Fibroblast of skin of right quadriceps (primary cell): ENCODE measurements at places on chromosomes 1 and 21.

- DNase-seq = no peak
These were observed 1.9 kb upstream of the MGST3 start for GRCh38 chr1:165629151-165629550.

- no peak for DNase-seq
These were observed 17.2 kb downstream of the FAM3B start for GRCh38 chr21:41333752-41334151.

- peak; percentile 38 for DNase-seq
These were observed 4.8 kb downstream of the AGO3 start for GRCh38 chr1:35935442-35936388.

GRCh38 chr1:44810101-44810761 lies 1.9 kb downstream of the BTBD19 start:
- DNase-seq = no peak

DNA sequence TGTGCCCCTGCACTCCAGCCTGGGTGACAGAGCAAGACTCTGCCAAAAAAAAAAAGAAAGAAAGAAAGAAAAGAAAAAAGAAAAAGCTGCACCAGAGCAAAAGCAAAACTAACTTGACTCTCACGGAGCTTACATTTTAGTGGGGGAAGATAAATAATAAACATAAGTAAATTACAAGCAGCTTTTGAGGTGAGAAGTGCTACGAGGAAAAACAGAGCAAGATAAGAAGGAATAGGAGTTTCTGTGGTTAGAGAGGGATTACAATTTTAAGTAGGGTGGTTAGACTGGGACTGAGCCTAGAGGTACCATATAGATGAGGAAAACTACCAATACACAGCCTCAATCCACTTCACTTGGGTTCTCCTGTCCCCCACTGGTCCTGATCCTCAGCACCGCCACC lies 43.9 kb downstream of the TGFBR3 start:
- no peak for DNase-seq

- DNase-seq = no peak
These were observed 4.7 kb downstream of the VCAM1 start for GRCh38 chr1:100724281-100724680.

- DNase-seq = no peak
These were observed 3.8 kb upstream of the SLAMF9 start for GRCh38 chr1:159957824-159958268.

DNA sequence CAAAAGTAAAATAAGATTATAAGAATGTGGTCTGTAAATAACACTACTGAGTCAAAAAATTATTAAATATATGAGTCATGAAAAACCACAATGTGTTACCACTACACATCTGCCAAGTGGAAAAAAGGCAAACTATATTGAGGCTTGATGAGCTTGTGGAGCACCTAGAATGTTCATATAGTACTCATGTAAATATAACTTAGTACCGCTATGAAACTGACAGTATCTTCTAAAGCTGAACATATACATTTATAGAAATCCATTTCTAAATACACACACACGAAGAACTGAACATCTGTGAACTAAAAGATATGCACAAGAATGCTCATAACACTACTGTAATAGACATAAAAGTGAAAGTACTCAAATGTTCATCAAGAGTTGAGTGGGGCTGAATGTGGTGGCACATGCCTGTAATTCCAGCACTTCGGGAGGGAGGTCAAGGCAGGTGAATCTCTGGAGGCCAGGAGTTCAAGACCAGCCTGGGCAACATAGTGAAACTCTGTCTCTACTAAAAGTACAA lies 18.5 kb upstream of the GBP3 start:
- peak; percentile 71 for DNase-seq

DNA sequence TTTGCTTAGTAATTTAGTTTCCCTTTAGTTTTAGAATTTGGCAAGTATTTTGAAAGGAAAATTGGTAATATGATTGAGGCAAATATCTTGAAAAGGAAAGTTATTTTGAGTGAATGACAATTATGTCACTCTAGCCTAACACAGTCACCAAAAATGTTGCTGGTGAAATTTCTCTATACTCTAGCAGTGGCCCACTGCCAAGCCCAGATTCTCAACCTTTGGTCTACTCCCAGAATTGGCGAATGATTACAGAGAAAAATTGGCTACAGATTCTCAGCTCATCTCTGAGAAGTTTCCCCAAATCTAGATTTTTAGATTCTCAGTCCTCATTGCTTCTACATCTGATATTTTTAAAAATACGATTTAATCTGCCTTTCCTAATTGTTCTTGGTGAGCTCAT lies 84.9 kb downstream of the PIGK start:
- DNase-seq = peak; percentile 35

- DNase-seq = no peak
These were observed 45.7 kb upstream of the DISC1 start for GRCh38 chr1:231580874-231581273.

GRCh38 chr1:28112388-28113241 lies 24.2 kb upstream of the EYA3 start:
- peak; percentile 27 for DNase-seq

DNA sequence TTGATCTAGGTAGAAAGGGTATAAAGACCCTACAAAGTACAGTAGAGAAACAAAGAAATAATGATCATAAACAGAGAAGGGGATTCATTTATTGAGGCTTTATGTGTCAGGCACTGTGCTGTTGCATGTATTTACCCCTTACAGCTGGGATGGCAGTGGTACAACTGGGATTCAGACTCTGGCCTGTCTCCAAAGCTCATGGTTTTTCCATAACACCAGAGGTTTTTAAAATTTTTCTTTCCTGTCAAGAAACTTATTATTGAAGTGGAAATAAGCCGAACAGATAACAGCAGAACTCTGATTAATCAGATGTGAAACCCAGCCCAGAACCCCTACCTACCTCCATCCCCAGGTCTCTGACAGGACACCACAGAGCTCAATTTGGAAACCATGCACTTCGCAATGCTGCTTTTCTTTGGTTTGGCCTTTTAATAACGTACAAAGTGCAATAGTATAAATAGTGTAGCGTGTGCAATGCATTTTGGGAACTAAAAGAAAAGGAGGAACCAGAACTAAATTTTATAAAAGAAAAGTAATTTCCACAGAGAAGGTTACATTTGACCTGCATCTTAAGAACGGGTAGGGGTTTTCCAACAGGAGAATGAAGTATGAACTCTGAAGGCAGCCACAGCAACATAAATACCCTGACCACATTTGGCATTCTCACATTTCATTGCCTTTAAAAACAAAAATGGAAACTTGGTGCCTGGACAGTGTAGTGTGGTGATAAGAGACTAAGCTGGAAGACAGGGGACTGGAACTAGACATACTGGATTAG lies 92.0 kb upstream of the S1PR1 start:
- DNase-seq = no peak

DNA sequence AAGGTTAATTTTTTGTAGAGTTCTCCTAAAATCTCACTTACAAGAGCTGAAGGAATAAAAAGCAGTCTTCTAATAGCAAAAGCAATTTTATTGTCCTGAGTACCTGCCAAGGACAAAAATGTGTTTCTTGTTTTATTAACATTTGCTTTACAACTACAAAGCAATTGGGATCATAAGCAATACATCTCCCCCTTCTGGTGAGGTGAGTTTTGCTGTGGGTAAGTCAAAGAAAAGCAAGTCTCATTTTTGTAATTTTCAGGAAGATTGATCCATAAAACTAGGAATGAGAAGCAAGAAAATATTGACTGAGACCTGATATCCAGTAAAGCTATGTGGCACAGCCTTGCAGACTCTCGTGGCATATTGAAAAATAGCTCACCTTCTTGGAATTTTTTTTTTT lies 2162.7 kb downstream of the NCAM2 start:
- no peak for DNase-seq

DNA sequence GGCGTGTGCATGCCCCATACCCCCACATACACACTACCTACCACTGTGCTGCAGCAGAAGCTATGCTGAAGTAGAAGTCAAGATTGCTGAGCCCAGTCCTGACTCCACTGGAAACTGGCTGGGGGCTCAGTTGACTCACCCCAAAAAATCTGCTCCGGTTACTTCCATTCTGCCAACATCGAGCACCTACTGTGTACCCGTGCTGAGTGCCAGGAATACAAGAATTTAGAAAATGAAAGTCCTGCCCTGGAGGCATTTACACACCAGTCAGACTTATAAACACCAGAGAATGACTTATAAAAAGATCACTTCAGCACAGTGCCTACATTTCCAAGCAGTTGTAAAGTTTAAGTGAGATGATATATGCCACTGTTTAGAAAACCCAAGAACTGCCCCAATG lies 99.1 kb downstream of the NMNAT2 start:
- no peak for DNase-seq

DNA sequence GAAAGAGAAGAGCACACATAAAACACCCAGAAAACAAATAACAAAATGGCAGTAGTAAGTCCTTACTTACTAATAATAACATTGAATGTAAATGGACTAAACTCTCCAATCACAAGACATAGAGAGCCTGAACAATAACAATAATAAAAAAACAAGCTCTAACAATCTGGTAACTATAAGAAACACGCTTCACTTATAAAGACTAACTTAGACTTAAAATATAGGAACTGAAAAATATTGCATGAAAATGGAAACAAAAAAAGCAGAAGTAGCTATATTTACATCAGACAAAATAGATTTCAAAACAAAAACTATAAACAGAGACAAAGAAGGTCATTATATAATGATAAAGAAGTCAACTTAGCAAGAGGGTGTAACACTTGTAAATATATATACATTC lies 83.1 kb upstream of the LYPLAL1 start:
- DNase-seq = no peak

GRCh38 chr1:117599286-117600221 lies 6.3 kb upstream of the TENT5C start:
- no peak for DNase-seq

DNA sequence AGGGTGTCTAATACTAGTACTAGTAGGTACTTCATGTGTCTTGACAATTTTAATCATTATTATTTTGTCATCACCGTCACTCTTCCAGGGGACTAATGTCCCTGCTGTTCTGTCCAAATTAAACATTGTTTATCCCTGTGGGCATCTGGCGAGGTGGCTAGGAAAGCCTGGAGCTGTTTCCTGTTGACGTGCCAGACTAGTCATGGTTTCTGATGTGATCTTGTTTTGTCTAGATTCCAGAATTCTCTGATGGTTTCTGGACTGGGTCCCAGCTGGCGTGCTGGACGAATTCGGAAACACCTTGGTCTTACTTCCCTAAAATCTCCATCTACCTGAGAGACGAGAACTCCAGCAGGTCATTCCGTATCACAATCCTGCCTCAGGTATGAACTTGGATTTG lies 66.1 kb upstream of the FAM3B start:
- no peak for DNase-seq

GRCh38 chr1:233020426-233020825 lies 70.0 kb downstream of the NTPCR start:
- DNase-seq = no peak

GRCh38 chr1:215986401-215986800 lies 419.3 kb downstream of the KCTD3 start:
- DNase-seq = peak; percentile 54
